ENCODE measurements at places on chromosomes 1 and 21.

DNA sequence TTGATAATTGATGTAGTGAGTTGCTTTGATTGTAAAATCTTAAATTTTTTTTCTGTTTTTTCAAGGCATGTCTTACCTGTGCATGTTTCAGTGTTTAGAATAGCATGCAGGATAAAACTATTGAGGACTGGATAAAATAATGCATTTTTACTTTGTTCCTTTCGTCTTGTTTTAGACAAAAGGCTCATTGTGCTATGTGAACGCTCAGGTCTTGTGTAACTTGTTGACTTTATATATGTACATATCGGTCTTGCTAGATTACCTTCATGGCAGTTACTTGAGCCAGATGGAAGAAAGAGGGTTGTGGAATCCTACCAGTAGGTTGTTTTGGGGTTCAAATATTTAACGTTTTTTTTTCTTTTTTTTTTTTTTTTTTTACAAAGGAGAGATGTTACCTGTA lies 7.0 kb downstream of the NFIA start:
- DNase-seq = no peak

GRCh38 chr1:153945131-153945794 lies 1.3 kb downstream of the DENND4B start:
- DNase-seq = no peak

DNA sequence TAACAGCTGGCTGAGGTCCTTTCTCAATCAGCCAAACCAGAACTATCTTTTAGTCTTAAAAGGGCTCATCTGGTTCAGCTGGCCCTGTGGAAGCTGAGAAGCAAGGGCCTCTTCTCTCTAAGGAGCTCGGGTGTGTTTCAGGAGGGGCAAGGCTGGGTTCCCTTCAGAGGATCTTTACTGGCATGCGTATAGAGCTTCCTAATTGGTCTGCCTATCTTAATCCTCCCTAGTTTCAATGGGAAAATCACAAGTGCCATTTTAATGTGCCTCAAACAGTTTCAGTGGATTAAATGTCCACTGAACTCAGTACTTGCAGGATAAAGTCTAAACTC lies 81.5 kb upstream of the LBR start:
- DNase-seq = no peak

DNA sequence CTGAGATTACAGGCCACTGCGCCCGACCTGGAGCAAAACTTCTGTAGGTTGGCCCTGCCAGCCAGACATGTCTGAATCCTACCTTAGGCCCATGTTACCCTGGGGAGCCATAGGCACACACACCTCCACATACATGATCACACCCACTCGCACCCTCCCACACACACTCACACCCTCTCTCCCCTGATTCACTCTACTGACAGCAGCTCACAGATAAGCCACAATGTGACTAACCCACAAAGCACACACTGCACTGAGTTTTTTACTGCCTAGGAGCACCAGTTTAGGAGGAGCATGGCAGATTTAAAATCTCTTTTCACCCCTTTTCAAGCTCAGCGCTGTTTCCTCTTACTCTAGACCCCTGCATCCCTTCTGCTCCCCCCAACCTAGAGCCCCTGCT lies 41.7 kb downstream of the SLC30A1 start:
- DNase-seq = no peak

GRCh38 chr1:56911098-56911938 lies 54.5 kb downstream of the C8B start:
- no peak for DNase-seq

DNA sequence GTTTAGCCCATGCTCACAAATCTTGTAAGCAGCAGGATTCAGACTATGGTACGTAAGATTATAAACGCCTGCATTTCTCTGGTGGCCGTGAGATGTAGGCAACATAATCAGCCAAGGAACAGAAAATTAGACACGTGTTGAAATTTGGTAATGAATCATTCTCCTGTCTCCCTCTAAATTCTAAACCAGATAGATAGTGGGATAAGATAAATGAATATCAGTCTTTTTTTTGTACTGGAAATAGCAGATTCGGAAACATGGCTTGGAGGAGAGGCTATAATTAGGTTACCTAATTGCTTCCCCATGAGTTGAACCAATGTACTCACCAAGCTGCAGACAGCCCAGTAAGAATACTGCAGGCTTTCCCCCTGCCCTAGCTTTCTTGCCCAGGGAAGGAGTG lies 172.3 kb downstream of the TGFB2 start:
- no peak for DNase-seq

DNA sequence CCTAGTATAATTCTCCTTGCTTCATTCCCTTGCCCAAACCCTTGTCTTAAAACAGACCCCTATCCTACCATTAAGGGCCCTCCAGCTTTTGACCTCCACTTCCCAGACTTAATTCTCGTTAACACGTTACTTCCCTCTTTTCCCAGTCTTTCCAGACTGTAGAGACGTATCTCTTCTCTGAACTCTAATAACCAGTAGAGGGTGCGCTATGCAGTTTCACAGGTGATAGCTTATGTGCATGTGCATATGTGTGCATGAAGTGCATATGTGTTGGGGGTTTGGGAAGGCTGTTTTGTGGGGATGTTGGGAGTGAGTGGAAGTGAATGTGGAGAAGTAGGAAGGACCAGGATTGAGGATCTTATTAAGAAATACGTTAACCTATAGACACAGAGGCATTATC lies 78.1 kb upstream of the CCDC190 start:
- no peak for DNase-seq

GRCh38 chr1:236168716-236169429 lies 26.5 kb downstream of the GPR137B start:
- peak; percentile 19 for DNase-seq

DNA sequence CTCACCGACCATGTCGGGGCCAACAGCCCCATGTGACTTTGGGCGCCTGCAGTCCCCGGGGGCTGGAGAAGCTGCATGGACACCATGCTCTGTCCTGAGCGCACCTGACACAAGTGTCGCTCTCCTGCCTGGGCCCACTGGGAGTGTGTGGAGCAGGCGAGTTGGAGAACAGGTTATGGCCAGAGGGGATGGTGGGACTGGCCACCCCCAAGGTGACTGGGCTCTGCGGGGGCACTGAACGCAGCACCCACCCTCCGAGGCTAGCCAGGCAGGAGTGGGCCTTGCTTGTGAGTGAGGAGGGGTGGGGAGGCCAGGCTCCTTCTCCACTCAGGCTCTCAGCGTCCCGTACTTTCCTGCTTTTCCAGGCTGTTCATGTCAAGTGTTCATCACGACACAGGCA lies 35.6 kb downstream of the SNAP47 start:
- no peak for DNase-seq

DNA sequence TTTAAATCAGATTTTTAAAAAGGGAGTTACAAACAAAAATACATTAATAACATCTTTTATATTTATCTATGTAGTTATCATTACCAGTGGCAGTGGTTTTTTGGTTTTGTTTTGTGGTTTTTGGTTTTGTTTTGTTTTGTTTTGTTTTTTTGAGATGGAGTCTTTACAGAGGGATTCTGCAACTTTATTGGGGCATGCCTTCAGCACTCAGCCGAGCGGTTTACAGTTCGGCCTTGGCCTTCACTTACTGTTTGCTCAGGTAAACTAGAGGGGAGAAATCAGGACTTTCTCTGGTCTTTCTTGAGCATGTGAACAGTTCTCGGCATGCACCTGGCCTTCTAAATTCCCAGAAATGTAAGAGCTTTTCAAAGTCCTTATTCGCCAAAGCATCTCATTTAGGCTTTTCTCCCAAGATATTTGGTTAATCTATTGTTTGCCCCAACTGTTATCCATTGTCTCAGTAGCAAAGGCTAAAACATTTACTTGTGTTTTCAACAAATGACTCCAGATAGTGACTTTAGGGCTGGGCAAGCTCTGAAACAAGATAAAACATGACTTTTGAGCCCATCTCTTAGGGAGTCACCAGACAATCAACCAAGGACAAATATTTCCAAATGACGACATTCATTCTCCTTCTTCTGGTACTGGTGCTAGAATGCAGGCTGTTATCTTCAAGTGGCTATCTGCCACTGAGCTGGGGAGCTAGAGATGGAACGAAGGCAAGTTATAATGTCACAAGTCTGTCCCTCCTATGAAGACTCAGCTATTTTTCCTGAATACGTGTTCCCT lies 48.4 kb upstream of the ADORA3 start:
- no peak for DNase-seq

- no peak for DNase-seq
These were observed 989 bp upstream of the PIGR start for GRCh38 chr1:206947255-206947654.

DNA sequence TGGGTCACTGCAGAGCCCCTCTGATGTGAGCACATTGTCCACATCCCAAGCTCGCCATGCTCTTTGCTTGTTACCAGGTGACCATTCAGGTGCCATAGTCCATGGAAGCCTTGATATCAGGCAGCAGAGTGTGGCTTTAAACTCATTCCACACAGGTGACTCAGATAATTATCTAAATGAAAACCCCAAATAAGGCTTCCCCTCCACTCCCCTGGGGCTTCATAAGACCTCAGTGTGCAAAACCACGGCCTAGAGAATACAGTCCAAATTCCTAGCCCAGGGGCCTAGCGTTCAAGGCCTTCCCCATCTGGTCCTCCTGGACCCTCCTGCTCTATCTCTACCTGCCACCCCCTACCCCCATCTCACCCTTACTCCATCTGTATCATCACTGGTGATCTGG lies 97.1 kb downstream of the ARHGEF10L start:
- DNase-seq = no peak

DNA sequence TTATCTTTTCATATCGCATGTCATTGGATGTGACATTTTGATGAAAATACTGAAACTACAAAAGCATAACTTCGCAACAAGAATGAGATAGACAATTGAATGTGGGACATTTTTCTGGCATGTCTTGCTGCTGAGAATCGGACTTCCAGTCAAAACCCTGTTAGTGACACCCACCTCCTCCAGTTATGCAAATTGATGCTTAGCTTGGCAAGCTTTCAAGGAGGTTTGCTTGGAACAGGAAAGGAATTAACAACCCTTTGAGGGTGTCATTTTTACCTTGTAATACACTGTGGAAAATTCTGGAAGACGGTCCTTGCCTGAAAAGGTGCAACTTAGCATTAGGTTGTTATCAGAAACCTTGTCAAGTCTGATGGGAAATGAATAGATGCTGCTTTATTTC lies 38.8 kb upstream of the FAM3B start:
- DNase-seq = no peak

- DNase-seq = no peak
These were observed 55.9 kb upstream of the RCC1 start for GRCh38 chr1:28449904-28450303.

DNA sequence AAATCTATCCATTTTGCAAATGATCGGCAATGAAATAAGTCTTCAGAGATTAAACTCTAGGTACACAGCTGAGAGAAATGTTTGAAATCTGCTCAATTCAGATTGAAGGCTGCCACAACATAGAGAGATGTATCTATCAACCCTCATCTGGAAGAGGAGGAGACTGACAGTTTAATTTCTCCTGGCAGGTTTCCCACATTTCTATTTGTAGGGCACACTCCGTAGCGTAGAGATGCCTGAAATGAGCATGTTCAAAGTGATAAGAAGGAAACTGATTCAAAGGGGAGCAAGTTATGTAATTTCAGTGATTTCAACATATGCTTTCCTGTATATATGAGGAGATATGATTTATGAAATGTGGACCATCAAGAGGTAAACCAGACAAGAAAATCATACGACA lies 44.1 kb downstream of the NIBAN1 start:
- DNase-seq = no peak

GRCh38 chr1:15410884-15411245 lies 1.2 kb downstream of the EFHD2 start:
- no peak for DNase-seq

DNA sequence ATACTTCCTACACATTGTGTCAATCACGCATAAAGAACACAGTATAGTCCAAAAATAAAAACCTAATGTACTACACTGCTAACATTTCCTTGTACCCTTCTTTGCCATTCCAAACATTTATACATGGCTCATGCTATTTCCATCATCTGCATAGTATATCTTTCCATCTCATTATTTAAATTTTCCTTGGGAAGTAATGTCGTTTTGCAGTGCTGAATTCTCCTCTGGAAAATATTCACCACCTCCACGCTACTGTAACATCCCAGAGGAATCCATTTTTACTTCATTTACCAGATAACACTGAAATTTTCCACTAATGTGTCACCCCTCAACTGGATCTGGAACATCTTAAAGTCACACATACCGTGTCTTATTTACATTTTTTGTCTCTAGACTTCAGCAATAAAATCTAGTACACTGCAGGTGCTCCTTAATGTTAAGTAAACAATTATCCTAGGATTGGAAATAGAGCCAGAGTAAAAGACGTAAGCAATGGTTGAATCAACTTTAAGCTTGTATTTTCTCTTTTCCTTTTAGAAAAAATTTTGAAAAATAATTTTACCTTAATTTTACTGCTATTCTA lies 881.0 kb downstream of the AMY1C start:
- no peak for DNase-seq

GRCh38 chr1:64312431-64312830 lies 109.0 kb downstream of the UBE2U start:
- no peak for DNase-seq

DNA sequence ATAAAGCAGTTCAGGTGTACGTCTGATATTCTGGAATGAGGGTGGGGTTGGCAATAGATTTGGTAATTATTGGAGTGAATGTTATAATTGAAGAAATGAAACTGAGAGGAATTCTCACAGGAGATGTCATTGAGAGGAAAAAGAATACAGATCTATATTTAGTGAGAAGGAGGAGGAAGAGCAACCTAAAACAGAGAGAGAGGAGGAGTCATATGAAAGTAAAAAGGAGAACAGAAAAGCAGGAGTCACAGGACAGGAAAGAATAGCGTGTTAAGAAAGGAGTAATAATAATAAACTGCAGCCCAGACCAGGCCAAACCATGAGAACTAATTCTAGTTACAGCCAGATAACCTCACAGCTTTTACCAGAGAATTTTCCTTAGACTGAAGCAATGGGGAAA lies 62.7 kb upstream of the MROH9 start:
- DNase-seq = no peak

GRCh38 chr1:231093156-231093922 lies 53.3 kb upstream of the FAM89A start:
- DNase-seq = no peak

- no peak for DNase-seq
These were observed 5.9 kb upstream of the FAAP20 start for GRCh38 chr1:2200308-2200943.

DNA sequence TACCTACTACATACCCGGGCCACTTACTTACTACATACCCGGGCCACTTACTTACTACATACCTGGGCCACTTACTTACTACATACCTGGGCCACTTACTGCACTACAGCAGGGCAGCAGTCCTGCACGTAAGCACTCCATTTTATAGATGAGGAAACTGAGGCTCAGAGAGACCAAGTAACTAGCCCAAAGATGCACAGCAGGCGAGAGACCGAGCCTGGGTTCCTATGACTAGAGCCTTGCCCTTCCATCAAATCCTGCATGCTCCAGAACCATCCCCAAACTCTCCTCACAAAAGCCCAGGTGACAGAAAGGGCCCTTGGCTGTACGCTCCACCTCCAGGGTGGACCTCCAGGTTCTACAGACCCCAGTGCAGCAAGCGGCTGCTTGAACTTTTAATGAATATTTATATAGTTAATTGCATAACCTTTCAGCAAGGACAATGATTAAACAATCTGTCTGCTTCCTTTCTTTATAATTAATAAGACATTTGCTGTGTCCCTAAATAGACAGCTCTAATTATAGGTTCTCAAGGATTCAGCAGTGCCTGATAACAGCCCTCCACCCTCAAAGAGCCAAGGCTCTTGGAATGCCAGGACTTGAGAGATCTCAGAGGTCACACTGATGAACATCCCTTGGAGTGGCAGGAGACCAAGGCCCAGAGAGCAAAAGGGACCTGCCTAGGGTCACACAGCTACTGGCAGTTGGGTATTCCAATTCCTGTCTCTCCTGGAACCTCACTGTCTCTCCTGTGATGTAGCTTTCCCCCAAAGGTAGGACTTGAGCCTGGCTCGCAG lies 43.4 kb downstream of the LRP8 start:
- no peak for DNase-seq

GRCh38 chr1:175188936-175189335 lies 3.6 kb downstream of the KIAA0040 start:
- DNase-seq = no peak
